ENCODE measurements at places on chromosomes 12 and 14.

GRCh38 chr14:21536418-21537089 is 10.4 kb upstream of the SALL2 start:
- no peak for DNase-seq

GRCh38 chr12:65663648-65664047 is 160.6 kb upstream of the HMGA2 start:
- no peak for DNase-seq

DNA sequence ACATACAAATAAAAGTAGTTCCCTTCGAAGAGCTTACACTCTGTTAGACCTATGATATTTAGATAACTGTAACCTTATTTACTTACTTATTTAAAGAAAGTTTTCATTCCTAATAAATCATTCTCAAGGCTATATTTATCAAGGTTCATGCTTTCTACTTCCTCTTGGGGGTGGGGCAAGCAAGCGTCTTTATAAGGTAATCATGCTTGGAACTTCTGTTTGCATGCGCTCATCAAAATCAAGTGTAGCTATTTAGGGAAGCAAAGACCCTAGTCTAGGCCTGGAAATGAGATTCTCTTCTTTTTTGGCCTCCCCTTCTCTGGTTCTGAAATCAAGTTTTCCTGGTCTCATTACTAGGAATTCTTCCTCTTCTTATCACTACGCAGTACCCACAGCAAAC is 766 bp downstream of the RERG start:
- DNase-seq, result no peak

DNA sequence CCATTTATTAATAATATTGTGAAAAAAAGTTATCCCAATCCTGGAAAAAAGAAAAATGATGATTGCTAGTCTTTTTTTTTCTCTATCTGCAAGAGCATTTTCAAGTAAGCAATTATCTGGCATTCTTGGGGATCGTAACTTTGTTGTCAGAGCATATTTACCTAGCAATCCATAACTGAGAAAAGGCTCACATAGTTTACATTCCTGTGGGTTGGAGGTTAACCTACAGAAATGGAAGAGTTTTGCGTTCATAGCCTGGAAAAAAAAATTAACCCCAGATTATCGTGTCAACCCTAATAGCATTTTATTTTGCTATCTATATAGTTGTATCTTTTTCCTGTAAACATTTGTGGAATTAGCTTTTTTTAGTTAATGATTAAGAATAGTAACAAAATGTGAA is 292.3 kb downstream of the DAD1 start:
- DNase-seq, result no peak
